Stimulated activated CD4-positive, alpha-beta T cell treated with anti-CD3 and anti-CD28 coated beads, Interleukin-1b, Interleukin-23, amount 100 ng/mL, for 1 hour (primary cell): ENCODE measurements at places on chromosomes 12 and 14.

- DNase-seq = no peak
Observed at GRCh38 chr12:97109441-97109840, 202.4 kb downstream of the NEDD1 start.

GRCh38 chr12:38783304-38783703 lies 122.1 kb downstream of the CPNE8 start:
- no peak for DNase-seq

DNA sequence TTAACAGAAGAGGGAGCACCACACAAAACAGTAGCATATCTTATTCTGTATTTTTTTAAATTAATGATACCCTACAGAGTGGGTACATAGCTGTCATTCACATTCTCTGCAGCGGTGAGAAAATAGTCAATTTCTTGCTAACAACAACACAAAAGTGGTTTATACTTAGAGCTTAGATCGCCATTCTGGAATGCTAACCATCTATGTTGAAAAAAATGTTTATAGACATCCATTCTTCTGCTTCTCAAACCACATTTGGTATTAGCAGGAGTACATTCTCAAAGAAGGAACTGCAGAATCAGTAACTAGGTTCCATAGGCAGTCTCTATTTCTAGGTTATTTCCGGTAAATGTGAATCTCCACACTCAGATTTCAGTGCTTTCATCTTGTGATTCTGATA lies 185.9 kb downstream of the PPFIA2 start:
- no peak for DNase-seq

DNA sequence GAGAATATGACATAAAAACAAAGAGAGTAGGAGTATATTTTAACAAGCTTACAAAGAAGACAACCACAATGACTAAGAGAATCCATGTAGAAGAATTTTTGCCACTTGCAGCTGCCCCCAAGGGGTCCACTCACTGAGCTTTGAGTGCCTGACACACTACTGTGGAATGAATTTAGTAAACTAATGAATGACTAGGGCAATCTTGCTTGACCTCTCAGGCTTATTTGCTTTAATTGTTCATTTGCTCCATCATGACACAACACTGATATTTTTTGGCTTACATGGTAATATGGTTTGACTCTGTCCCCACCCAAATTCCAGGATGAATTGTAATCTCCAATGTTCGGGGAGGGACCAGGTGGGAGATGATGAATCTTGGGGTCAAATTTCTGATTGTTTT lies 249.1 kb upstream of the FAR2 start:
- DNase-seq = no peak

DNA sequence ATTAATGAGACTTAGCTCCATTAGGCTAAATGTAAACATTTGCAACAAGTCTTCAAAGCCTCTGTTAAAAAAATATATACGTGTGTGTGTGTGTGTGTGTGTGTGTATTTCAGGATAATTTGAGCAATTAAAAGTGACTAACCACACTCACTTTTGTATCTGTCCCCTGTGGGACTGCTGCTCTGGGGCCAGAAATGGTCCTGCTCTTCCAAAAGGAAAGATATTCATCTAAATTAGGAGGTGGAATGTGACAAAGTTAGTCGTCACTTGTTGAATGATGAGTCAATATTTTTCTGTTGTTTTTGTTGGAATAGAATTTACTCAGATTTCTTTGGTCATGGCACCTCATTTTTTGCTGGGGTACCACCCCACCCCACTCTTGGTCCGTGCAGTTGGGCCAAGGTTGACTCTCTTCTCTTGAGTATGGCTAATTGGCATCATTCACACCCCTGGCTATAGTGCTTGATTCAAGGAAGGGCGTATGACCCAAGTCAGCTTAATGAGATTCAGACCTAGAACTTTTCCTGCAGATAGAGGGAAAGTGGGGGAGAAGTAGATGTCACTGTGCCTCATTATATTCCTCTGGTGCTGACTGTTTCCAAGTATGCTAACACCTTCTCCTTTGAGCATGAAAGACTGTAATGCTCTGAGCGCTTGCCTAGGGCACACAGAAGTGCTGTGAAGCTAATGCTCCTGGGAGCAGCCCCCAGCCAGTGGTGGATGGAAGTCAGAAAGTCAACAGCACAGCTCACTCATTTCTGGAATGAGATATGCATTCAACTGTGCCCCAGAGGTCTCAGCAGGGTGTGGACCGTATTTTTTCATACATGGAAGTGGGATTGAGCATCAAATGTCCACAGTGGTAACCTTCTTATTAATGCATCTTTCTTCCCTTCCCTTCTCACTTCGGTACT lies 577.0 kb upstream of the TBX3 start:
- DNase-seq = no peak

DNA sequence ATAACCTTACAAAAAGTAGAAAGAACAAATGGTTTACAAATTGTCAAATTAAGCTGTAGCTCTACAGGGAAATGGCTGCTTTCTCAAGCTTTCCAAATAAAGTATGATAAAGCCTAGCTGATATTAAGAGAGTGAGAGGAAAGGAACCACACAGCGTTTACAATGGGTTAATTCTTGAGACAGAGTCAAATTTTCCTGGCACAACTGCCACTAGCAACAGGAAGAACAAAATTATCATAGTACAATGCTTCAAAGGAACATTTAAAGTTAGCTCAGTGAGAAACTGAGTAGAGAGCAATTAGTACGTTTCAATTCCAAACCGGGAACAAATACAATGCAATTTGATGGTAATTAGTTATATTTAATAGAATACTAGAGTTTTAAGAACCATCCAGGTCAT lies 116.0 kb downstream of the PPP1R12A start:
- DNase-seq = no peak
